ENCODE measurements at places on chromosomes 12 and 14.

GRCh38 chr12:2198005-2198501 is 145.3 kb downstream of the CACNA1C start:
- DNase-seq = peak; percentile 70

GRCh38 chr14:53346988-53347387 is 193.9 kb upstream of the DDHD1 start:
- no peak for DNase-seq

GRCh38 chr12:62267480-62267879 is 7.3 kb downstream of the USP15 start:
- DNase-seq = no peak

DNA sequence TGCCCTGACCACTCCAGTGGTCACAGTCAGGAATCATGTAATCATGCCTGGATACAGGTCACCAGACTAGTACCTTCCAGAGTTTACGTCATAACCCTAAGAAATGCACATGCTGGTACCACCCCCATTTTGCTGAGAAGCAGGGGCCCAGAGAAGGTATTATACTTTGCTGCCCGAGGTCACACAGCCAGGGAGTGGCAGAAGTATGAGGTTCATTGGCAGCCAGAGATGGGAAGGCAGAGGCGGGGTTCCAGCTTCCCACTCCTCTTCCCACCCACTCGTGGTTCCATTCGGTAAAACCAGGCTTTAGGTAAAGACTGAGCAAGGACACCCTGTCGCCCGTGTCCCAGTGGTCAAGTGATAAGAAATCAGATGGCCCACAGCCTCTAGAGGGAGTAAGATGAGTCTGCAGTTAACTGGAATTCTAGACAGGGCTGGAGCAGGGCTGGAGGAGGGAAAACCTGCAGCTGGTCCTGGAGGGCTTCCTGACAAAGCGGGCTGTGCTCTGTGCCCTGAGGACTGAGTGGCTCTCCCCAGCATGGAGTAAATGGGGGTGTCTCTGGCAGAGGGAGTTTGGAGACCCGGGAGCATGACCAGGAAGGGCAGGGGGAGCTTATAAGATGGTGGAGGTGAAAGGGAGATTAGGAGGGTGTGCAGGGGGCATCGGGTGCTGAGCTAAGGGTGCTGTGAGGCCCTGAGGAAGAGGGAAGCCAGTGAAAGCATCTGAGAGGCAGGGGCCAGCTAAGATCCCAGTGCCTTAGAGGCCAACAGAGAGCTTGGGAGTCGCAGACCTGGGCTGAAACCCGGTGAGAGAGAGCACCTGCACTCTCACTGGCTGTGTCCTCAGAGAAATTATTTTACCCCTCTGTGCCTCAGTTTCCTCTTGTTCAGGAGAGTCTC is 5.7 kb downstream of the FAM222A start:
- no peak for DNase-seq

DNA sequence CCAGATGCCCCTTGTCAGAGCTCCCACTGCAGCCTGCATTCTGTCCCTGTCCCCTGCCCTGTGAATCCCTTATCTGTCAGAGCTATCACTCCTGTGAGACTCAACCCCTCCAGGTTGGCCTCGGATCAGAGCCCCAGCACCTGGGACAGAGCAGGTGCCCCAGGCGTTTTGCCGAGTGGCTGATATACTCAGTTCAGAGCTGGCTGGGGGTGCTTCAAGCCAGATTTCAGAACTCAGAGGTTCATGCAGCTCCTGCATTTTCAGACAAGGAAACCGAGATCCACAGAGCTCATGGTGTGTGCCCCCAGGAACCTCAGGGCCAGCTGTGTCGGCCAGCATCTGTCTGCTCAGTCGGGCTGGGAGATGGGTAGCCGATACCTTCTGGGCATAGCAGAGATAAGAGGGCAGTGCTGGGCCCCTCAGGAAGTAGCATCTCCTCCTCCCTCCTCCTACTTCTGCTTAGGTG is 228.0 kb upstream of the RTL1 start:
- DNase-seq = no peak

- no peak for DNase-seq
Measured at GRCh38 chr14:105889666-105890473, 363.5 kb downstream of the TMEM121 start.

DNA sequence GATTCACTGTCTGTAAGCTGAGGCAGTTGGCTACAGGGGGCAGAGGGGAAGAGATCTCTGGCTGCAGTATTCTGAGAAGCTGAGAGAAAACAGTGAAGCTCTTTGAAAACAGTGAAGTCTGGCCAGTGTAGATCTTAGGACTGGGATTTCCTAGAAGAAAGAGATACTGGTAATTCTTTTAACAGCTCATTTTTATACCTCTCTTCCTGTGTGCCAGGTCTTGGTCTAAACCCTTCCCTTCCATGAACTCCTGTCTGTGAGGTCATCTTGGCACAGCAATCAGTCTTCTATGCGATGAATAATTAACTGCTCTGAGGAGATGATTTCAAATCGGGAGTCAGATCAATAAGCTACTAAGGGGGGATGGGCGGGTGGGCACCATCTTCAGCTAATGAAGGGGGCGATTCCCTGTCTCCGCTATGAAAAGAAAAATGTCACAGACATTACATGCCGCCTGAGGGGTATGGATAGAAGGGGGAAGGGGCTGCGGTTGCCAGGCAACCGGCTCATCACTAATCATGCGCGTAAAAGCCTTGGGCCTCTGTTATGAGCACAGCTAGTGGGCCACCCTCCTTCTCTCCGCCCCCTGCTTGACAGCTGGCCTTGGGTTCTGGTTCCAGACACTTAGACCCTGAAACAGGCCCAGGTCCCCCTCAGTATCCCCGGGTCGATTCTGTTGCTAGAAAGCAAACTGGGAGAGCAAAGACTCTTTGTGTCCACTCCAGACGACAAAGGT is 75.3 kb upstream of the CEP83 start:
- DNase-seq = no peak

DNA sequence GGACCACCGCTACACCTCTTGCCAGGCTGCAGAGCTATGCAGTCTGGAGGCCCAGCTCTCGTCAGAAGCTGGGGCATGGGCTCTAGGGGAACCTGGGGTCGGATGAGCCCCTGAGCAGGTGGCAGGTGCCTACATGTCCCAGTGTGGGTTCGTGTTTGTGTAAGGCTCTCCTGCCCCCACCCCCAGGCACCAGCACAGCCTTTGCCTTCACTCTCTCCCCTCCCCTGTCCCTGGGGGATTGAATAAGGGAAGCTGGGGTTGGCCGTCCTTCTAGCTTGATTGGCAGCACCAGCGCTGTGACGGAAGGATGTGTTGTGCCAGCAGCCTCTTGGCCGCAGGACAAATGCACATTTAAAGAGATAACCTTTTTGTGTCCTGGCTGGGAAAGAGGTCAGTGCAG is 34.8 kb upstream of the TSPAN9 start:
- no peak for DNase-seq

- peak; percentile 45 for DNase-seq
Measured at GRCh38 chr12:121202407-121203355, 7.2 kb upstream of the P2RX4 start.

DNA sequence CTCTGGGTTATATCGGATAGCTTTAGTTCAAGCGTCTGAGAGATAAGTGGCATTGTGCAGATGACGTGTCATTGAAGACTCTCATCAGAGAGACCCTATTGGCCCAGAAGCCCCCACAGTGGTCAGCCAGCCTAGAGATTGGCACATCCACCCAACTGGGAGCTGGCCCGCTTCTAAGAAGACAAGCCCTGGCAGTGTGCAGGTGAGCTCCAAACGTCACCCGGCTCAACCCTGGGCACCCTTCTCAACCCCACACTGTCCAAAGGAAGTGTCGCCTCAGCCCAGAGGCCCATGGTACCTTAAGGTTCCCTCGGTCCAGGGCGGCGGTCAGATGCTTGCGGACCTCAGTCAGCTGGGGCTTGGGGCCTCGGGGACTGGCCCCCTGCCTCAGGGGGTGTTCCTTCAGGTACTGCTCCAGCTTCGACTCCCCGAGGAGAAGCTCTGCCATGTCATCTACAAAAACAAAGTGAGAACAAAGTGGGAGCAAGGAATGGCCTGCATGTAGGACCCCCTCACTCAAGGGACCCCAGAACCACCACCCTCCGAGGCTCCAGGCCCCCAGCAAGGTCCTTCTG is 30.3 kb downstream of the TTC7B start:
- no peak for DNase-seq

DNA sequence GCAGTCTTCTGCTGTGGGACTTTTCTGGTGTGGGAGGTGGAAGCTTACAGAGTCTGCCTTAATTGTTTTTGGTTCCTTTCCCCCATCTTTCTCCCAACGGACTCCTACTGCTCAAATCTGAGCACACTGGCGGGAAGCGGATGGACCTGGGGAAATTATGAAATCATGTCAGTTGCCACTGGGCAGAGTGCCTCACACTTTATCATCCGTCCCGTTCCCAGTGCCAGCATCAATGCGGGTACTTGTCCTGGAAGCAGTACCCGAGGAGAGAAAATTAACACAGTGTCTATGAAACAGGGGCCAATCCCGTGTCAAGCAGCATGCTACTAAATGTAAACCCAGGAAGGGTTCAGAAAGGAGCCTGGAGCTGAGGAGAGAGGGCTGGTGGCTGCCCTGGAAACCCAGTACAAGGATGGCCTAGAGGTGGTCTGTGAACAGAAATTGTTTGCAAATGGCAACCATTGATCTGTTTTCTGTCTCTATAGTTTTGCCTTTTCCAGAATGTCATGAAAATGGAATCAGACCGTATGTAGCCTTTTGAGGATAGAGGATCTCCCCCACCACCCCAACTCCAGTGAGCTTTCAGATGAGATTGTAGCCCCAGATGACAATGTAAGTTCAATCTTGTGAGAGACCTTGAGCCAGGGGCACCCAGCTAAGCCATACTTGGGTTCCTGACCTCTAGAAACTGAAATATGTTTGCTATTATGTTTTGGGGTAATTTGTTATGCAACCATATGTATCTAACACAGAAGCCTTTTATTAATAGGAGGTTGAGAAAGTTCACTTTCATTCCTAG is 908 bp upstream of the CDKL1 start:
- peak; percentile 57 for DNase-seq

DNA sequence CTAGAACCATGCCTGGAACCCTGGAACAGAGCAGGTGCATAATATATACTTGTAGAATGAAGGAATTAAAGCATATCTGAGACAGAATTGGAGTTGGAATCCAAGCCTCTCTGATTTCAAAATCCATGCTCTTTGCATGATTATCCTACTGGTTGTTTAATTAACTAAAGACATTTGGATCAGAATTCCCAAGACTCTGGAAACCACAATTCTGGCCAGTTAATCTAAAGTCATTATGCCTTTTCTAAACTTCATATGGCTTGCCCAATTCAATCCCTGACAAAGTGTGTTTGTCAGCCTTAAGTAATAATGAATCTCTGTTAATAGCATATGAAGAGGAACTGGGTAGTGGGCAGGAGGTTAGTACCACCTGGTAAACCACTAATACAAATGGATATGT is 422.6 kb downstream of the ATP23 start:
- no peak for DNase-seq

- DNase-seq = peak; percentile 35
Measured at GRCh38 chr12:110965574-110965973, 45.2 kb upstream of the MYL2 start.

DNA sequence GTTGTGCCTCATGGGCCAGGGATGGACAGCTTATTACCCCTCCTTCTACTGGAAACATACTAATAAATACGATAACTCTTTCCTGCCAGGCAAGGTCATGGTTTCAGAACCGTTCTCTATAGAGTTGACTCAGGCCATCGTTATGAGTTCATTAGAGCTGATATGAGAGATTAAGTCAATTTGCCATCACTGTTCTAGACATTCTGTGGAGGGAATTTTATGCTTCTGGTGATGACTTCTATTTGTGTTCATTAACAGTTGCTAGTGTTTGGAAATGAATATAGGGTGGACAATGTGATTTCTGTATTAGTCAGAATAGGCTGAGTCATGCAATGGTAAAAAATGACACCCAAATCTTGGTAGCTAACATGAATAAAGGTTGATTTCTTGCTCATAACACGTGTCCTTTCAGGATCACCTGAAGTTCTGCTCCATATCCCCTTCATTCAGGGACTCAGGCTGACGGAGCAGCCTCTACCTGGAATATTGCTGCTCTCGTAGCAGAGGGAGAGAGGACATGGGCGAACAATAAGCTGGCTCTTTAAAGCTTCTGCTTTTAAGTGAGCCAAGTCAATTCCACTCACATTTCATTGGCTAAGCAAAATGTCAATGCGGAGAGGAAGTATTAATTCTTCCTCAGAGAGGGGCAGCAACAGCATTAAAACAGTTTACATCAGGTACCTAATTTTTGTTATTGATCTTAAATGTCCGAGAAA is 18.5 kb upstream of the TBPL2 start:
- DNase-seq = no peak

DNA sequence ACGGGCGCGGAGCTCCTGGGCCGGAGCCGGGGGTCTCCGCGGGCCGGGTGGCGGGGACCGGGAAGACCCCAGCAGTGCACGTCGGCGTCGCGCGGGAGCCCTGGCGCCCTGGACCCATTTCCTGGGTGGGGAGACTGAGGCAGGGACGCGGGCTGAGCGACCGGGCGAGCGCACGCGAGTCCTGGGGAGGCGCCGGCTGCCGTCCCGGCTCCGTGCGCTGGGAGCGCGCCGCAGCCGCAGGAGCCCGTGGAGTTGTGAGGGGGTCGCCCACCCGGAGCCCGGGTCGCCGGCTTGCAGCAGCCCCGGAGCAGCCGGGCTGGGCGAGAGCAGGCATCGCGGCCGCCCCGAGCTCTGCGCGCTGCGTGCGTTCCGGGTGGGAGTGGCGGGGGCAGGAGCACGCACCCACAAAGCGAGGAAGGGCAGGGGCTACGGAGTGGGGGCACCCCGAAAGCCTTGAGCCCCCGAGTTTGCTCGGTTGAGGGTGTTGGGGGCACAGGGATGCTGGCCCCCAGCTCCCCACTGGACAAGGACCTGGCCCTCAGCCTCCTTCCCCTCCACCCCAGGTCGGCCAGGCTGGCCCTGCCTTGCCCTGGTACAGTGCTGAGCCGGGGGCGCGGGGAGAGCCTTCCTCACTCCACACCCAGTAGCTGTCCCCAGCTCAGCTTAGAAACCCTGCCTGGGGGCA is 620 bp downstream of the MMP17 start:
- no peak for DNase-seq

- DNase-seq = no peak
Measured at GRCh38 chr14:74865156-74865555, 10.8 kb downstream of the PROX2 start.

DNA sequence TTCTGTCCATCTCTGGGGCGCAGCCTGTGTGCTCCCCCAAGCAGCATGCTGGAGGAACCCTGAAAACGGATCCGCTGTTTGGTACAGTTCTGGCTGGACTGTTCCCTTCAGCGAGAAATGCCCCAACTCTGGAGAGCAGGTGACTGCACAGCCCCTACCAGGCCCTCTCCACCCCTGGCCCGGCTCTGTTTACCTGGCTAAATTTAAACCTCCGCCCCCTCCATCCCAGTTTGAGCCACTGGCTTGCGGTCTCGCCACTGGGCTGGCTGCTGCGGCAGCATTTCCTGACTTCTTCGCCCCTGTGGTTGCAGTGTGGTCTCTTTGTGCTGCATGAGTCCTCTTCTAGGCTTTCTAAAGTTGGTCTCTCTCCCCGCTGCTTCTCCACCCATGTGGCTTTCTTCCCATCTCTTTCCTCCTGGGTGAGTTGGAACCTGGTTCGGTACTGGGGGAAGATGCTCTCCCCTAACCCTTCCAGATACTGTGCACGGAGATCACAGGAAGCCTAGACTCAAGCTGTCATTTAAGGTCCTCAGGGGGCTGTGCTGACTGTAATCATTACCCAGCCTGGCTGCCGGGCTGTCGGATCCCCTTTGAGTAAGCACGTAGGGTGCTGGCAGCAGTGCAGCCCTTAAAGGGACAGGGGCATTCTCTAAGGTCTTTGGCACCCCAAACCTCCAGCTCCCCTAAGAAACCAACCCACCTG is 60.6 kb downstream of the FBXL14 start:
- DNase-seq = no peak

GRCh38 chr14:56378475-56378877 is 201.1 kb upstream of the TMEM260 start:
- DNase-seq = no peak

All from cerebellar cortex (tissue), 1 donor.